ENCODE measurements at places on chromosomes 4 and X. TPM values are rescaled to one million over a fixed set of nuclear protein-coding genes. Genes with fewer than 3 reads are reported as not detected.

Gene CSAG3
- not detected for total RNA-seq

- DNase-seq, result no peak
These were observed 108.4 kb downstream of the CHIC2 start for GRCh38 chr4:53956053-53956452.

GRCh38 chrX:121336831-121337421 lies 289.5 kb downstream of the GLUD2 start:
- DNase-seq, result no peak

- no peak for DNase-seq
These were observed 373.4 kb downstream of the PDGFC start for GRCh38 chr4:156598138-156598681.

GRCh38 chr4:41258783-41259182 lies 2.1 kb downstream of the UCHL1 start:
- no peak for DNase-seq

DNA sequence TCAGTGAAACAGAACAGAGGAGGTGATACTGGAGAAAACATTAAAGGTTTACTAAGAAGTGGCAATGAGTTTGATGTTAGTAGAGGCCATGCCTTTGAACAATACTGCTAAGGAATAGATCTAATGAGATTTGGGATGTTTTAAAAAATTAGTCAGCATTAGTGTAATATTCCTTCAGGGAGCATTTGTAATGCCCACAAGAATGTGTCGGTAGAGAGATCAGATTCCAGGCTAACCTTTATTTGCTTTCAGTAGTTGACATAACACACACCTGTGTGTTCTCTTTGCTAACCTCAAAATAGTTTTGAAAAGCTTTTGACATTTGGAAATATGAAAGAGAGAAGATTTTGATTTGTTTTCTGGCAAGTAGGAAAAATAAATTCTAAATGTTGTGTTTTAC lies 328.8 kb downstream of the BMPR1B start:
- DNase-seq, result no peak

DNA sequence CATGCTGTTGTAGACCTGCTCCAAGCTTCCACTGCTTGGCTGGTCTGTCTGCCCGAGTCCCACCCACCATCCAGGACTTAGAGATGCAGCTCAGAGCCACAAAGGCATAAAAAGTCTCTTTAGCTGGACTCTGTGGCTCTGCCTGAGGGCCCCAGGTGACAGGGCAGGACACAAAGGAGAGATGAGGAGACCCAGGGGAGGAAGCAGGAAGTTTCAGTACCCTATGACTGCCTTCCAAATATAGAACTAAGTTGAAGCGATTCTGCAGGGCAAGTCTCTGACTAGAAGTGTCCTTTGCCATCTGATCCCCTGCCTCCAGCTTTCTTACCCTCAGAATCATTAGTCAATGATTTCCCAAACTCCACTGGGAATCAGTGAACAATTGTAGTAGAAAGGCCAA lies 11.2 kb upstream of the CXCR3 start:
- no peak for DNase-seq

DNA sequence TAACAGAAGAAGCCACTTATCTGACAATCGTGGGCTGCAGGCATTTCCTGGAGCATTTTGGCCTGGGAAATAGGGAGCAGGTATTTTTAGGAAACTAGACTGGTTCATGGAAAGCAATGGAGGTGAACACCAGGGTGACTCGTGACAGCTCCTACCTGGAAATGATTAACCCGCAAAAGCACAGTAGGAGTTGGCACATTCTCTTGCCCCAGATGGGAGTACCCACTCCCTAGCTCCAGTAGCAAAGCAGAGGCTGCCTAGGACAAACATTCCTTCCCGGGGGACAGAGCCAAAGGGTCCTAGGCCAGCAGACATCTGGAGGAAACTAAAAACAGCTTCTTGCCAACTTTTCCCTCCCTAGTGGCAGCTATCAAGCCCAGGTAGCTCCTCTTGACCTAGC lies 29.0 kb downstream of the RTL5 start:
- no peak for DNase-seq

GRCh38 chr4:76984788-76985211 lies 35.2 kb downstream of the SEPTIN11 start:
- DNase-seq, result no peak

DNA sequence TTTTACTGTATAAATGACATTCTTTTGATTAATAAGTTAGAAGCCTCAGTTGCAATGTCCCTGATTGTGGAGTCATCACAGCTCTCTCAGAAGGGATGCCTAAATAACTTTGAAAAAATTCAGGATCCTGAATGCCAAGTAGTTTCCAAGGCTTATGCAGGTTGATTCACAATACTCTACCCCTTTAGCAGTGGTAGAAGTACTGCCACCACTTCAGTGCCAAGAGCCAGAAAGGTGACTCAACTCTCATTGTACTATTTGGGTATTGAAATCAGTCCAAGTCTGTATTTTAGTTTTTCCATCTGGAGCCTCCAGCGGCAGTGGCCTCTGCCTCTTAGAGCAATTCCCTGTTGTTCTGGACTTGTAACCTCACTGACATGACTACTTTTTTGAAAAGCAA lies 320.1 kb upstream of the NDST4 start:
- DNase-seq, result no peak

- no peak for DNase-seq
These were observed 96.8 kb downstream of the PDLIM5 start for GRCh38 chr4:94548571-94548970.

- DNase-seq, result no peak
These were observed 103.0 kb upstream of the MAML3 start for GRCh38 chr4:140256941-140257340.

Gene PDGFRA
- total RNA-seq, result not detected

DNA sequence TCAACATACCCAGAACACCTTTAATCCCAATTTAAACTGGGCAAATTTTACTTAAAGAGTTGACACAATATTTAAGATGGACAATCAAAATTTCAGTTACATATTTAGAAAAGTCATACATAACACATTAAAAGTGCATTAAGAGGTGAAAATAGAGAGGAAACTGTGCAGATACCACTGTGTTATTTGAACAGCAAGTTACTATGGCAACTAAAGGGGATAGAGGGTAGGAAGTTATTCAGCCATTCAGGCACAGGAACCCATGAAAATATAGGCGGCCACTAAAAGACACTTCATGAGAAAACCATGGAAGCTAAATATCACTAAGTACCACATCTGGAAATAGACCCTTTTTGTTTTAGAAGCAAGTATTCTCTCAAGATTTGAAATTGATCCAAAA lies 75.1 kb downstream of the PDGFC start:
- DNase-seq, result no peak

Gene TRPC3
- not detected for total RNA-seq

Gene DOCK11
- total RNA-seq, result 57.9 TPM

Gene GIMD1
- not detected for total RNA-seq

- no peak for DNase-seq
These were observed 132.2 kb upstream of the FAM47B start for GRCh38 chrX:34810364-34810763.

- no peak for DNase-seq
These were observed 36.2 kb downstream of the MAGED4 start for GRCh38 chrX:52220936-52221335.

DNA sequence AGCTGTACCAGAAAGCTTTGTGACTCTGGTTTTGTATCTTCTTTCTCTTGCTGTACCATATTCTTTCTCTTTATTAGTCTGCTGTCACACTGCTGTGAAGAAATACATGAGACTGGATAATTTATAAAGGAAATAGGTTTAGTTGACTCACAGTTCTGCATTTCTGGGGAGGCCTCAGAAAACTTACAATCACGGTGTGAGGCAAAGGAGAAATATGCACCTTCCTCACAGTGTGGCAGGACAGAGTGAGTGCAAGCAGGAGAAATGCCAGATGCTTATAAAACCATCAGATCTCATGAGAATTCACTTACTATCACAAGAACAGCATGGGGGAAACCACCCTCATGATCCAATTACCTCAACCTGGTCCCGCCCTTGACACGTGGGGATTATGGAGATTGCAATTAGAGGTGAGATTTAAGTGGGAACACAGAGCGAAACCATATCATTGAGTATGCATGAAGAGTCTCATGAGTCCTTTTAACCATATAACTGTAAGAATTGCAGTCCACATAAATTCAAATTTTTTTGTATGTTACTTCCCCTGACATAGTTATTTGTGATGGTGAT lies 67.4 kb upstream of the INPP4B start:
- DNase-seq, result no peak

Gene DCAF8L2
- not detected for total RNA-seq

Gene AIFM1
- total RNA-seq, result 4.9 TPM

DNA sequence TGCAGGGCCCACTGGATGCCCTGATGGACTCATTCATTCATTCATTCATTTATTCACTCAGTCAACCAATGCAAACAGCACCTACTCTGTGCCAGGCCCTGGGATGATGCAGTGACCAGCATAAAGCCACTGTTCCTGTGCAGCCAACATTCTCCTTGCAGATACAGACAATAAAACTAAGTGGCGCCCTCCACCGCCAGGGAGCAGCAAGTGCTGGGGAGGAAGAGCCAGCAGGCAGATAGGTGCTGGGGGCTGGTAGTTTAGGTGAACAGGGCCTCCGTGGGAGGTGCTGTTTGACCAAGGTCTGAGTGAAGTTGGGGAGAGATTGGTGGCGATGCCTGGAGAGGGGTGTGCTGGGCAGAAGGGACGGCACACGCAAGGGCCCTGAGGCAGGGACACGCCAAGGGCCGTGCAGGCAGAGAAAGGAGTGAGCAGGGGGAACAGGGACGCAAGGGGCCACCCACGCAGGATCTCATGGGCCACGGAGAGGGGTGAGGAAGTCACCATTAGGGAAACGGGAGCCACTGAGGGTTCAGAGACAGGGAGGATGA lies 65.5 kb downstream of the WFS1 start:
- no peak for DNase-seq

- DNase-seq, result no peak
These were observed 192.2 kb upstream of the FAT1 start for GRCh38 chr4:186915816-186916215.

Gene TLL1
- total RNA-seq, result not detected

GRCh38 chrX:56763556-56764152 lies 34.6 kb downstream of the NBDY start:
- no peak for DNase-seq

GRCh38 chr4:13524504-13525243 lies 19.6 kb downstream of the NKX3-2 start:
- DNase-seq, result no peak

Gene SMAD1
- total RNA-seq, result not detected

- no peak for DNase-seq
These were observed 156.6 kb upstream of the FTHL17 start for GRCh38 chrX:31228415-31228832.

Gene MAB21L2
- total RNA-seq, result not detected

DNA sequence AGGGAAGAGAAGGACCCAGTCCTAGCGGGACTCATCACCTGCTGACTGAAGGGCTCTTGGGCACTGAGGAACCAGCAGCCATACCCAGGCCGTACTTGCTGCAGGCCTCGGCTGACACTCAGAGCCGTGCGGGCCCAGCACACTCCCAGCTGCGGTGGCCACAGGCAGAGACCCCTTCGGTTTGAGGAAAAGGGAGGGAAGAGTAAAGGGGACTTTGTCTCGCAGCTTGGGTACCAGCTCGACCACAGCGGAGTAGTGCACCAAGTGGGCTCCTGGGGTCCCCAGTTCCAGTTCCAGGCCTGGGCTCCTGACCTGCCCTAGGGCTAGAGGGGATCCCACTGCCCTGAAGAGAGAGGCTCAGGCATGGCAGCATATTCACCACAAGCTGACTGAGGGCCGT lies 17.9 kb upstream of the OPN1LW start:
- DNase-seq, result no peak

GRCh38 chr4:173418639-173419038 lies 19.7 kb upstream of the SCRG1 start:
- DNase-seq, result no peak

GRCh38 chr4:8334786-8335460 lies 65.4 kb downstream of the HTRA3 start:
- no peak for DNase-seq

GRCh38 chr4:161585011-161585410 lies 578.8 kb downstream of the FSTL5 start:
- no peak for DNase-seq

DNA sequence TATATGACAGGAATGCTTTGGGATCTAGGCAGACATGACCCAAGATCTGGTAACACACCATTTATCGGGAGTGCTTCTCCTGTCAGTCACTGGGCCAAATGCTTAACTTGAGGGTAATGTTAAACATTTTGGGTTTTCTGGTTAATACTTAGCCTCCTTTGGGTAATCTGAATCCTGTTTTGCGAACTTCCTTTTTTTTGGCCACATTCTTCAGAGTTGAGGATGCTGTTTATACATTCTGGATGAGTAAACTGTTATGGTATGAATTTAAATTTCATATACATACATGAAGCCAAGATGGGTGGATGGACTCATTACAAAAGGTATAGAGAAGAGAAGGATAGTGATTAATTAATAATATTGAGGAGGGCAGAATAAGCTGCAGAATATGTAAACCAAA lies 36.1 kb downstream of the MID1IP1 start:
- no peak for DNase-seq

GRCh38 chr4:66562276-66562806 lies 892.1 kb upstream of the EPHA5 start:
- no peak for DNase-seq

DNA sequence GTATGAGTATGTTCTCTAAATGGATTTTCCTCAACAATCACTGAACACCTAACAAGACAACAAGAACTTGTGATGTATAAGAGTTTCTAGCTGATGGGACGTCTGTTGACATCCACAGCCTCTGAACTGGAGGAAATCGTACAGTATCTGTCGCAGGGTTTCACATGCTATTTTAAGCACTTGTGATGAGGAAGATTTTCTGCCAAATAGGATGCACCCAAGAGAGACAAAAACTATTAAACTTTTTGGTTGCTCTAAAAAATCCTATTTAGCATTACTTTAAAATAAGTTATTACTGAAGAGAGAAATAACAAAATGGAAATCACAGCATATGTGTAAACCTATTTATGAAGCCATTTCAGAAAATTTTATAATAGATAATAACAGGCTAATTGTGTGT lies 356.1 kb upstream of the SLC7A11 start:
- DNase-seq, result no peak

Gene SHROOM2
- not detected for total RNA-seq

Gene LEF1
- total RNA-seq, result 335 TPM

DNA sequence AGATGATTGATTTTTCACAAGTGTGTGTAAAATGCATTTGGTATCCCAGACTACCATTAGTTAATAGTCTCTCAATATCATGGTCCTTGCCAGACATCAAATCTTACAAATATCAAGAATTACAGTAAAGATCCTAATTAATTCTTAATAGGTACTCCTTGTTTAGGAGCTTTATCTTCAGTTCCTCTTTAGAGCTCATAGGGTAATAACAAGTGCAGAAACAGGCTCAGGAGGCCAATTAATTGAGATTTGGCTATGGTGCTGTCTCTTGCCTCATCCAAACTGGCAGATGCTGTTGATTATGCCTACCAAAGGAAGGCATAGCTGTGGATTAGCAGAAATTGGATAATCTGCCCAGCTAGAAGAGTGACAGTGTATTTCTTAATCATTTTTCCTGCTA lies 6.9 kb downstream of the MTMR1 start:
- DNase-seq, result no peak

GRCh38 chrX:17038681-17039161 lies 92.3 kb downstream of the REPS2 start:
- no peak for DNase-seq

Gene LUZP4
- not detected for total RNA-seq

Measured in CD8-positive, alpha-beta T cell (primary cell).